ENCODE measurements at places on chromosomes 11 and 22.
A peak's percentile ranks its signal among the peaks of the same experiment; 100 is the strongest.

DNA sequence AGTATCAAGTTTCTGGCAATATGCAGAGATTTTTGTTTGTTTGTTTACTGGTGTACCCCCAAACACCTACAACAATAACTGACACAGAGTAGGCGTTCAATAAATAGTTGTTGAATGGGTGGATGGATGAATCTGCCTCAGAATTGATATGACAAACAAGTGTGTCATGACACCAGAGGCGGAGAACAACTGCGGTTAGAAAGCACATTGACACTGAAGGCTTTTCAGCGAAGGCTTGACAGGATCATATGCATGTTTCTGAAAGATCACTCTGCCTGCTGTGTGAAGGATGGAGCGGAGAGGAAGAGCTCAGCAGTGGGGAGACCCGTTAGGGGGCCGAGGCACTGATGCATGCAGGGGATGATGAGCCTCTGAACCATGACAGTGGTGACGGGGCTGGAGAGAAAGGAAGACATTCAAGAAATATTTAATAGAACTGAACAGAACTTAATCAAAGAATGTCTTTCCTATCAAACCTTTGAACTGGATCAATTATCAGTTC is 108.5 kb upstream of the USP47 start:
- DNase-seq = no peak

DNA sequence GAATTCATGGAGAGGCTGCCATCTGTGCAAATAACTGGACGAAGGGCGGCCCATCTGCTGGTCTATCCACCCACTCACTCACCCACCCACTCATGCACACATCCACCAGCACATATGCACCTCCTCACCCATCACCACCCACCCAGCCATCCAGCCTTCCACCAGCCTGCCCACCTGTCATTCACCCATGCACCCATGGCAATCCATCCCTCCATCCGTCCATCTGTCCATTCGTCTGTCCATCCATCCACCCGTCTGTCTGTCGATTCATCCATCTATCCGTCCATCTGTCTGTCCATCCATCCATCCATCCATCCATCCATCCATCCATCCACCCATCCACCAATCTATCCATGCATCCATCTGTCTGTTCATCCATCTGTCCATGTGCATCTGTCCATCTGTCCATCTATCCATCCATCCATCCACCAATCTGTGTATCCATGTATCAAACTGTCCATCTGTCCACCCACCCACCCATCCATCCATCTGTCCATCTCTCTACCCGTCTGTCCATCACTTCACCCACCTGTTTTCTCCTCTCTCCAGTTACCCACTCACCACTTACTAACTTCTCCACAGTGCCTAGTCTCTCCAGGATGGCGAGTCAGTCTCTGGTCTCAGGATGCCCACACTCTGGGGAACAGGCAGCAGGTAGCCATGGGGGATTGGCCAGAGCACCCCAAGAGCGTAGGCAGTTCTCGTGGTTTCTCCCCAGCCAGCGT is 8.9 kb downstream of the TRPM5 start:
- no peak for DNase-seq

DNA sequence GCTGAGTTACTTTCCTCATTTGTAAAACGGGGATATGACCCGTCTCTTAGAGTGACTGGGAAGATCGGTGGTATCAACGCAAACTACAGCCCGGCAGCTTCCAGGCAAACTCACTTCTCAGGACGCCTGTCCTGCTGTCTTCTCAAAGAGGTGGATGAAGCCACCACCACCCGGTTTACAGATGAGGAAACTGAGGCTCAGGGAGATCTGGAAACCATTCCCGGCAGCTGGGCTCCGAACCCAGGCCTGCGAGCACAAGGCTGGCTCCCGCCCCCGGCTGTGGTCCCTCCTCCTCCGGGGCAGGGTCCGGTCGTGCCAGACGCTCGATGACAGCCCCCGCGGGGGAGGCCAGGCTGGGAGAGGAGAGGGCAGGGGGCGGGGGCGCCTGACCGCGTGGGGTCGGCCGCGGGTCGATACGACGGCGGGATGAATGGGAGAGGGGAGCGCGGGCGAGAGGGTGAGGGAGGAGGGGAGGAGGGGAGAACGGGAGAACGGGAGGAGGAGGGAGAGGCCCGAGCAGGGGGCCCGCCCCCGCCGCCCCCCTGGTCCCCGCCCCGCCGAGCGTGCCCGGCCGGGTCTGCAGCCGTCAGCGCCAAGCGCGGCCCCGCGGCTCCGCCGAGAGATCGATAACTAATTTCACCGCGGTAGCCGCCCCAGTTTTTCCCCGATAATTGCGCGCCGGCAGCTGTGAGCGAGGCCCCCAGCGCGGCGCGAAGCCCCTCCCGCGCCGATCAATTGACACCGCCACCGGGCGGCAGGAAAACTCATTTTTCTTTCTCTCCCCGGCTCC is 14.0 kb downstream of the IGLL1 start:
- peak; percentile 32 for DNase-seq

- DNase-seq = peak; percentile 74
Measured at GRCh38 chr22:29716814-29717545, 2.8 kb upstream of the CABP7 start.

DNA sequence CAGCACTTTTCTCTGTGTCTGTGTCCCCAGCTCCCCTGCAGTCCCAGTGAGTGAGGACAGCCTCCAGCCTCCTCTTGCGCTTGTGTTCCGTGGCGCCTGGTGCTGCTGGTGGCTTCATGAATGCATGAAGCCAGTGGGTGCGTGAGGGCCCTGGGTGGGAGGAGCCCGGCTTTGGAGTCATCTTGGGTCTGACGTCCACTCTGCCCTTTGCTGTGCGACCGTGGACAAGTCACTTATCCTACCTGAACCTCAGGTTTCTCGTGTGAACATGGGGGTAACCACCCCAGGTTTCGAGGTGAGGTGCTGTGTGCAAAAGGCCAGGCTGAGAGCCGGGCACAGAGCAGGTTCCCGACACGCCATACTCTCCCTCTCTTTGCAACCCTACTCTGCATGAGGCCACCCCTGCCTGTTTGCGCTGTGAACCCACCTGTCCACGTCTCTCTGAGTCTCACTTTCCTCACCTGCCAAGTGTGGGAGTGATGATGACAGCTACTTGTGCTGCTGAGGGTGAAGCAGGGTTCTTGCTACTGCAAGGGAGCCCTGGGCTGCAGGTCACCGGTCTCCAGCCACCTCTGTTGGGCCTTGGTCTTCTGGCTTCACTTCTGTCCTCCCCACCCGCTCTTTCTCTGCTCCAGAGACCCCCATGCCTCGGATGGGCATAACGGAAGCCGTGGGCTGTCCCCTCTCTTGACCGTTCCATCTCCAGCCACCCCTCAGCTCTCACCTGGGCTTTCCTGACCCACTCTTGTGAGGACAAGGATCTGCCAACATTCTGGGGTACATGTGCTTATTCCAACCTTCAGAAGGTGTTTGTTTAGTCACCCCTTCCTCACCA is 537.6 kb downstream of the TBC1D22A start:
- no peak for DNase-seq

Measured in pancreas (tissue), 10 donors.